ENCODE measurements at places on chromosomes 12 and 14. TPM values are rescaled to one million over a fixed set of nuclear protein-coding genes. Genes with fewer than 3 reads are reported as not detected.

KCNMB4 gene
- 0.51 TPM for polyA plus RNA-seq

TAS2R13 gene
- polyA plus RNA-seq, result not detected

EIF2S3B gene
- polyA plus RNA-seq, result 0.32 TPM

TAS2R43 gene
- not detected for polyA plus RNA-seq

GLT8D2 gene
- 1.4 TPM for polyA plus RNA-seq

KERA gene
- not detected for polyA plus RNA-seq

ZC2HC1C gene
- 0.88 TPM for polyA plus RNA-seq

PTPRO gene
- 0.13 TPM for polyA plus RNA-seq

RD3L gene
- not detected for polyA plus RNA-seq

PLCZ1 gene
- not detected for polyA plus RNA-seq

CD69 gene
- polyA plus RNA-seq, result 1.6 TPM
